Lung (tissue), 17 donors: ENCODE measurements at places on chromosomes 5 and 9.

GRCh38 chr9:4555236-4555635, 65.0 kb downstream of the SLC1A1 start:
- no peak for DNase-seq

DNA sequence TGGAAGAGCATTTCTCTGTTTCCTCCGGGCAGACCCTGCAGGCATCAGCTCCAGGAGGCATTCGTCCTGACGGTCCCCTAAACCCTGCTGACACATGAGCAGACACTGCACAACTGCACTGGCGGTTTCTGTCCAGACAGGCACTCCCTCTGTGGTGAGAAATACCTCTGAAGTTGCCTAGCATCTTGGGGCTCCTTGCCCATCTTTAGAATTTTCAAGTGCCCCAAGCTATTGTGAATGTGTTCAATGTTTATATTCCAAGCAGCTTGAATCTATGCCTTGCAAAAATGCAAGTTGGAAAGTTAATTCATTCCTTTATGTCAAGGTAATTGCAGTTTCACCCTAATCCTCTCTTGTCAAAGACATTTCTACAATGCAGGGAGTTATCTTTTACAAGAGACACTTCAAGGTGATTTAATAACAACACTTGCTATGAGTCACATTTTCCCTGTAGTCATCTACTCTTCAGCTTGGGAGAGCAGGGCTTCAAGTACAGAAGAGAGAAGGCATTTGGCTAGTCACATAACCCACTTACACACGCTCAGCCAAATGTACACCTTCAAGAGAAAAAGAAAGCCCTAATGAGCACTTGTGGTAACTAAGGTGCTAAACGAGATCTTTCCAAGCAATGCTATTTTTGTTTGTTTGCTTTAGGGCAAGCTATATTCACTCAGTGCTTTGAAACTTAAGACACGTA, 302.5 kb downstream of the MLLT3 start:
- DNase-seq, result no peak

DNA sequence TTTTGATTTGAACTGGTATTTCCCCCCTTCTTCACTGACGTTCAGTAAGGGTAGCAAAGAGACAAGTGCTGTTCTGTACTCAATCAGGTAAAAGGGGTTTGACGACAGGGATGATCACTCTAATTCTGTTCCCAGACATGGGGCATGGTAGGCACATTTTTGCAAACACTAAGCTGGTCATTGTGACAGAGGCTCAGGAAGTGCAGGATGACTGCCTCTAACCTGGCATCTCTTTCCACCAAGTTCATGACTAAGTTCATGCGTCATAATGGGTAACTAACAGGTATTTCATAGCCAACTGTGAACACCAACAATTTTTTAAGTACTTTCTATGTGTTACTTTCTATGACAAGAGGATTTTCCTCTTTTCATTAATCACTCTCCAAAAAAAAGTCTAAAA, 166.5 kb downstream of the MAPKAP1 start:
- no peak for DNase-seq

DNA sequence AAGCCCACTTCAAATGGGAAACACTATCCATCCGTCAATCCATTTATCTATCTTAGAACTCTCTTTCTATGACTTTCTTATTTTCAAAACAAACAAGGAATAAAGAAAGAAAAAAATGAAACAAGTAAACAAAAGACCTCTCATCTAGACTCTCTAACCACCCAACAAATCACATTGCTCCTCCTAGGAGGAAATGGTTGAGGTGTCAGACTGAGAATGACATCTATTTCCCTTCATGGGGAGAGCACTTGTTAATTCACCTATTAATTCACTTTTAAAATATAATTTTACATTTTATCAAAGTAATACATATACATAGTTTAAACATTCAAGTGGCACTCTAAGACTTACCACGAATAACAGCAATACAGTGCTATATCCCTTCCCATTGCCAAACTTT, 2.4 kb upstream of the IL31RA start:
- DNase-seq, result no peak

- DNase-seq, result no peak
These were observed 61.9 kb downstream of the EXOSC2 start for GRCh38 chr9:130755377-130756007.
